ENCODE measurements at places on chromosomes 5 and 9.

DNA sequence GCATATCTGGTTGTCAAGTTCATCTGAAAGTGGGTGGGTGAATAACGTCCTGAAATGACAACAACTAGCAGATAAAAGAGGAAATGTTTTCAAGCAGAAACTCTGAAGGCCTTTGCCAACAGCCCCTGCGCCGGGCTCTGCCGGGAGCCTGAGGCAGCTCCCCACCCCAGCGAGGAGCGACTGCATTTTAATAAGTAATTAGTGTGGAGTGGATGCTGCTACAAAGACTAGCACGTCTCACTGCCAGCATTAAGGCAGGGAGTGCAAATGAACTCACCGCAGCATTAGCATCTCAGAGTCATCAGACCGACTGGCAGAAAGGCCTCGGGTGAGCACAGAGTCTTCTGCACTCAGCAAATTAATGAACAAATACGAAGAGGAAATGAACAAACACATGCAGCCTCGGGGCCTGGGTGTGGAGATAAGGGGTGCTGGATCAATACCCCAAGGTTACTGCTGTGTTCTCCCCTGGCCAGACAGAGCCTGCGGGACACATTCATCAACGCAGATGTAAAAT, 63.8 kb downstream of the VAV2 start:
- ATAC-seq, result peak; percentile 76

DNA sequence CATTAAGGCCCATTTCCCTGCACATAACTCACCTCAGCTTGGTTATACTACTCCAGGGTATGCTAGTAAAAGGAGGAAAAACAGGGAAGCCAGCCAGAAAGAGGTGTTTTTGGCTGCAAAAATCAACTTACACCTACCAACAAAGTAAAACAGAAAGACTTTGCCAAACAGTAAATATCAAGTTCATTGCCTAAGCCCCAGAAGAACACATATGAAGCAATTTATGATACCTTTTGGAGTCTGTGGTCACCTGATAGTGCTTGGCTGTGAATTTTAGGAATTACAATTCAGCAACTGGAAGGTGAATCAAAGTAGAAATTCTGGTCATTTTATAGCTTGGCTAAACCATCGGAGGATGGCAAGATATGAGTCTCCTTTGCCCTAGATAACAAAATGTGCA, 463.7 kb upstream of the CLINT1 start:
- ATAC-seq, result no peak

DNA sequence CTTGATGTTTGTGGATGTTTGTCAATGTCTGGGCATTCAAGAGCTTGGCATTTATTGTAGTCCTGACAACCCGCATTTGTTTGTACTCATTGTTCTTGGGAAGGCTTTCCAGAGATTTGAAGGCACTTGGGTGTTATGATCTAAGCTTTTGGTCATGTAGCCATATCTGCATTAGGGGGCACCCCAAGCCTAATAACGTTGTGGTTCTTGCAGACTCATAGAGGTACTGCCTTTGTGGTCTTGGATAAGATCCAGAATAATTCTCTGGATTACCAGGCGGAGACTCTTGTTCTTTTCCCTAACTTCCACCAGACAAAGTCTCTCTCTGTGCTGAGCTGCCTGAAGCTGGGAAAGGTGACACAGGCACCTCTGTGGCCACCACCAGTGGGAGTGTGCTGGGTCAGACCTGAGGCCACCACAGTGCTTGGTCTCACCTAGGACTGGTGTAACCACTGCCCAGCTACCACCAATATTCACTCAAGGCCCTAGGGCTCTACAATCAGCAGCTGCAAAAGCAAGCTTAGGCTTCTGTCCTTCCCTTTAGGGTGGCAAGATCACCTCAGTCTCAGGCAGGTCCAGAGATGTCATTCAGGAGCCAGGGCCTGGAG, 144.4 kb upstream of the TAS2R1 start:
- no peak for ATAC-seq

GRCh38 chr9:133207540-133208170, 1.4 kb downstream of the OBP2B start:
- no peak for ATAC-seq

DNA sequence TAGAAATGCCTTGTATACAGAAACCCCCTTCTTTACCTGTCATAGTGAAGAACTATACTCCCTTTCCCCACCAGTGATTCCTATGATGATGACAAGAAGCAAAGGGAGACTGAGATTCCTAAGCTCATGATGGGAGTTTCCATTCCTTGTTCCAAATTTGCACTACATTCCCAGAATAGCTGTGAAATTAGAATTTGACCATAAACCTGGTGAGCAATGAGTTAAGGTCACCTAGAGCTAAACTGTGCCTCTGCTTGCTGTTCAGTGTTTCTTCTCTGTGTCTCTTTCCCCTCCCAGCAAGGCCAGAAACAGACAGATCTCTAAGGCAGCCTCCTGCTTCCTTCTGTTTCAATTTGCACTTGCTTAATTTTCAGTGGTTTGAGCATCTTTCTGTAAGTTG, 332.1 kb downstream of the PIK3R1 start:
- no peak for ATAC-seq

GRCh38 chr9:111050819-111051218, 12.5 kb upstream of the LPAR1 start:
- no peak for ATAC-seq

- ATAC-seq, result peak; percentile 62
Measured at GRCh38 chr5:82365744-82366228, 87.6 kb upstream of the RPS23 start.

- no peak for ATAC-seq
Measured at GRCh38 chr9:135229701-135230385, 142.4 kb downstream of the OLFM1 start.

GRCh38 chr5:44774279-44774880, 34.4 kb upstream of the MRPS30 start:
- no peak for ATAC-seq

DNA sequence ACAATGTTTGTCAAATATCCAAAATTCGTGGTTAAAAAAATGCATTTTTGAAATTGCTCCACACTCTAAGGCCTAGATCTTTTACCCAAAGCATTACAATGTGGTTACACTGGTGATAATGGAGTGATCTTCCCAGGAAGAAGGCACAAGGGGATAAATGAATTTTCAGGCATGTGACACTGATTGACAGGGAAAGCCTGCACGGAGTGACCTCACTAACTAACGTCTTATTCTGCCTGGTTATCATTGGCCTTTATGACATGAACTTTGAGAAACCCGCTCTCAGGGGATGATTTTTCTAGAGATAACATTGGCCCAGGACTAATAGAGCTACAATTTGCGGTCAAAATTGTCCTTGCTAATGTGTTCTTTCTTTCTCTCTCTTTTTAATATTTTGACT, 137.6 kb downstream of the PRKACG start:
- no peak for ATAC-seq

DNA sequence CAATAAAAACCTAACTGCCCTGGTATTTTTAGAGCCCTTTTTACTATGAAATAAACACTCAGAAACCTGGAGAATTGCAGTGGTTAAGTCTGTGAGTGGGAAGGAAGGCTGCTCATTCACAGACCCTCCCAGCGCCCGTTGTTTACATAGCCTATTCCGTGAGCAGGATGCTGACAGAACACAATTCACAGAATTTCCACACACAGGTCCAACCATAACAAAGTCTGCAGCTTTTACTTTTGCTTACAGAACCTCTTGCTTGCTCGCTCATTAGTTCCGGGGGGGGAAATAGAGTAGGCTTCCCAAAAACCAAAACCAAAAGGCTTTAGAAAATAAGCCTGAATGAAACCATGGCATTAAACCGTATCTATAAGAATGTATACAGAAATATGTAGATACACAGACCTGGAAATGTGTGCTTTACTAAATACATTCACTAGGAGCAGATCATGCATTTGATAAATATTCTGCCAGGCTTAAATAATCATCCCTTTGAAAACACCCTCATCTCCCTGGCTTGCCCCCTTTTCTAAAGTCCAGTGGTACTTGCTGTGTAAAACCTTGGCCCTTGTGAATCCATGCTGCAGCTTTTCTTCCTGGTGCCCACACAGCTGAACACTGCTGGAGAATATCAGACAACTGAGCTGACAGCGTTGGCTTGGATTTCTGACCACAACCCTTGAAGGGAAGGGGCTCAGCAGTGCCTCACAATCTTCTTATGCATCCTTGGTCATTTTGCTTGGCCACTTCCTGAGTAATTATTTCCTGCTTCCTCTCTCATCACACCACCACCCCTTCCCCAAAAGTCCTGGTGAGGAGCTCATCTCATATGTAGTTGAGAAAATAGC, 128.0 kb downstream of the FANCC start:
- no peak for ATAC-seq

- ATAC-seq, result no peak
Measured at GRCh38 chr5:11000515-11001353, 239.7 kb upstream of the DAP start.

DNA sequence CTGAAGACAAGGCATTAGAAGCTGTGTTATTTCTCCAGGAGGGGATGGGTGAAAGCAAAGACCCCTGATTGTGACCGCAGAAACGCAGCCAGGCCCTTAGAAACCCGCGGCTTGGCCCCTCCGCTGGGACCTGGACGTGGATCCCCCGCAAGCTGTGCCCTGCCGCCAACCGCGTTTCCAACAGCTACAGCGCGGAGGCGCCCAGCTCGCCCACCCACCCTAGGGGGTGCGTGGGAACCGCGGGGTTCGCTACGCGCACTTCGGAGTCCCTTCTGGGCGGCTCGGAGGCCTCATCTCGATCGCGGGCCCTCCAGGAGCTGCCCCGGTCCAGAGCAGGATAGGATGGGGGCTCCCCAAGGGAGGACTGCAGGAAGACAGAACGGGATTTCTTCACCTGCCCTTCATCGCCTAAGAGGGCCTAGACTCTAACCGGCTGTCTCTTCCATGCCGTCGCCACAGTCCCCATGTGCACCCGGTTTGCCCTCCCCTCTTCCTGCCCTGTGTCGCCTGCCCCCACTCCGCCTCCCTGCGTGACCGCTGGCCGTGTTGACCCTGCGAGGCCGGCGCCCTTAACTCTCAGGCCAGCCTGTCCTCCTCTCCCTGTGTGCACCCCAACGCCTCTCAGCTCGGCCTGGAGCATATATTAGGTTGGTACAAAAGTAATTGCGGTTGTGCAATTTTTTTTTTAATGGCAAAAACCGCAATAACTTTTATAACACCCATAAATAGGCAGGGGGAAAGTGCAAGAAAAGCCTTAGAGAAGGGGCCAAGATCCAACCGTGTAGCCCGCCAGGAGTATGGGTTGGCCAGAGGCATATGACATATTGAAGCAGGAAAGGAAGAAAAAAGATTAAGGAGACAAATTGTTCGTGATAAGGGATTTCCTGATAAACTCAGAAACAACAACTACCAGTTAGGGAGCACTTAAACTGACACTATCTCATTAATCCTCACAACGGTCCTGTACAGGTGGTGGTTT, 68.1 kb upstream of the FREM1 start:
- ATAC-seq, result no peak

- no peak for ATAC-seq
Measured at GRCh38 chr5:10374046-10375022, 20.8 kb downstream of the MARCHF6 start.

GRCh38 chr9:93049491-93049890, 9.0 kb upstream of the SUSD3 start:
- ATAC-seq, result no peak

GRCh38 chr9:133845440-133845839, 107.3 kb upstream of the SARDH start:
- peak; percentile 28 for ATAC-seq

GRCh38 chr5:65100911-65101631, 332.3 kb downstream of the CWC27 start:
- no peak for ATAC-seq

- ATAC-seq, result no peak
Measured at GRCh38 chr9:93080406-93080805, 15.6 kb upstream of the CARD19 start.

DNA sequence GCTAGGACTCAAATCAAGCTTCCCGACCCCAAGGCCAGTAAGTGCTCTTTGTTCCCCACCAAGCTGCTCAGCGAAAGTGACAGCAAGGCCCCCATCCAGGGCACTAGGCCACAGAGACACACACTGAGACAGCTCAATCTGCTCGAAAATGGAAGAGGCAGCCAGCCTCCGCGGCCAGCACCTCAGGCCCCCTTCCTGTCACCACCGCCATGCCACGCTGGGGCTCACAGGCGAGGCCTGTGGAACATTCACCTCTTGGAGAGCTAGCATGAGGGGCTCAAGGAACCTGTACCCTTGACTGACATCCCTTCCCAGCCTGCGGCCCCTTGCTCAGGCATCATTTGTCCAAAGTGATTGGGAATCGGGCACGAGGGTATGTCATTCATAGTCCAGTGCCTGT, 71.4 kb downstream of the PAX5 start:
- no peak for ATAC-seq

DNA sequence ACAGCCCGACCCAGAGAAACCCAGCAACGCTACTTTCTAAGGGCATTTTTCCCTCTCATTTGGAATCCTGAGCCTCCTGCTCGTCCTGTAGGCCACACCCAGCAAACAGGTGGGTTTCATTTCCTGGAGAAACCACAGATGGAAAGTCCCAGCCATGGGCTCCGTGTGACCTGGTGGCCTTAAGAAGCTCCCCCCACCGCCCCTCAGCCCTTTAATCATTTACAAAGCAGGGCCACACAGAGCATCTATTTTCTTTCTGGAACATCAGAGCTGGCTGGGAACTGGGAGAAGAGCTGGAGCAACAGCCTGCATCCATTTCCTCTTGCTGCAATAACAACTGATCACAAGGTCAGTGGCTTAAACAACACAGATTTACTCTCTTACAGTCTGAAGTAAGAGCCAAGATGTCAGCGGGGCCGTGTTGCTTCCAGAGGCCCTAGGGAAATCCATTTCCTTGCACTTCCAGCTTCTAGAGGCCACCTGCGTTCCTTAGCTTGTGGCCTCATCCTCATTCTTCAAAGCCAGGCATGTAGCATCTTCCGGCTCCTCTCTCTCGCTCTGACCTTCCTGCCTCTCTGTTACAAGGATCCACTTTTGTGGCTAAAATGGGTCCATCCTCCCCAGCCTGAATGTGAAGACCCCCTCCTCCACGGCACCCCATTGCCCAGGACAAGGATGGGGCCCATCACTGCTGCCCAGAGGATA, 40.5 kb downstream of the C9orf50 start:
- ATAC-seq, result peak; percentile 60

DNA sequence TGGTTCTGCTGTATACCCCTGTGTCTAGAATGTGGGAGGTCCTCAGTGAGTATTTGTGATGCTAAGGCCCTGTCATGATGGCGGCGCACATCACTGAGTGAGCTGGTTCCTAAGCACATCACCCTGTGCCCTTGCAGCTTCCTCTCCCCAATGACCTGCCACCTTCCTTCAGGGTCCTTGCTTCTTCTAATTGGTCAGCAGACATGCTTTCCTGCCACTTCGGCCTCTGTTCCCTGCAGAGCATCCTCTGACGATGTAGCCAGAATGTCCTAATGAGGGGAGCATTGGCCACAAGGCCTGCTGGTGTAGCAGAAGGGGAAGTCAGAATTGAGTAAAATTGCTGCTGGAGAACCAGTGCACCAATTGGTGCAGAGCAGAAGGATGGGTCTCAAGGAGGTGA, 31.1 kb upstream of the ANGPTL2 start:
- no peak for ATAC-seq

GRCh38 chr5:59130431-59130830, 547.6 kb downstream of the RAB3C start:
- no peak for ATAC-seq

Data from stimulated activated memory B cell treated with anti-CD40 and anti-IgM and Interleukin-4, amounts not matched to agents 10 μg/mL and 1 μg/mL and 100 μg/mL, for 72 hours (primary cell).